Peyer's patch (tissue), 4 donors: ENCODE measurements at places on chromosomes 7 and 10.

DNA sequence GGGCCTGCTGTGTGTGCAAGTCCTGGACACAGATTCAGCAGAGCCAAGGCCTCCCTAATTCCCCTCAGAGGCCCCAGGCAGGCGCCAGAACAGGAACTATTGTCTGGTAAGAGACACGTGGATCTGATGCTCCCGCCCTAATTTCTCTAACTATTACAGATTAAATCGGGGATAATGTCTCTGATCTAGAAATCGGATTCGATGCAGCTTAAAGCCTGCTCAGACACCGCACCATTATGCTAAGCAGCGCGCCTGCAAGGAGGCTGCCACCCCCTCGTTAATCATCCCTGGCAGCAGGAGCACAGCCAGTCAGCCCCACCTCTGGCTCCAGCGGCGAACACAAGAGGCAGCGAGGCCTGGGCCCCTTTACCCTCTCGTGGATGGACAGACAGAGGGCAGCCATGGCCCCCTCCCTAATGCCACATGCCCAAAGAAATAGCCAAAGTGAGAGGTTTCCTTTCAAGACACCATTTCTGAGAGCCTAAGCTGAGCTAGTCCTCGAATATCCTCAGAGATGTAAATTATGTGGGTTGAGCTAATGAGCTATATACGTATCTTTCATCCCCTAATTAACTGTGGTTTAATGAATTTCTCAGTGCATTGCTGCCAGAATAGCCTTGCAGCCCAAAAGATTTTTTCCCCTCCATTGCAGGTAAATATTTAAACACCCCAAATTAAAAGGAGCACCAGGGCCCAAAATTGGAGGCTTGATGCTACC, 122.1 kb downstream of the GRID1 start:
- no peaks in the 10 kb centered on the region for H3K36me3 ChIP-seq
- no peak for DNase-seq
- H3K4me3 ChIP-seq: no peak overlapping the region
- H3K4me1 ChIP-seq: no peaks in the 10 kb centered on the region
- H3K27me3 ChIP-seq: no peaks in the 10 kb centered on the region

DNA sequence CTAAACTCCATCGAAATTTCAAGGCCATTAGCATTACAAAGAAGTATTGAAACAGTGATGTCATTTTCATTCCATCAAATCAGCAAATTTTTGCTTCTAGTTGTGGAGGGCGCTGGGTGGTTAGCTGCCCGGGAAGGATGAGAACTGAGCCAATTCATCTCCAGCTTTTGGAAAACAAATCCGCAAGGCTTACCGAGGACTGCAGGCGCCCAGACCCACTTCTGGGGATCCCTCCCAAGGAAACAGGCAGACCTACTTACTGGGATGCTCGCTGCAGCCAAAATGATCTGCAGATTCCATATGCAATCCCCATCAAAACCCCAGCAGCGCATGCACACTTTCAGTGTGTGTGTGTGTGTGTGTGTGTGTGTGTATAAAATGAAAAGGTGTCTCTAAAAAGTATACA, 19.2 kb downstream of the TNRC18 start:
- no peaks in the 10 kb centered on the region for H3K36me3 ChIP-seq
- H3K4me3 ChIP-seq: no peak overlapping the region
- no peak for DNase-seq
- H3K27ac ChIP-seq: no peak overlapping the region
- H3K27me3 ChIP-seq: no peaks in the 10 kb centered on the region

GRCh38 chr10:109820620-109821405, 102.5 kb downstream of the XPNPEP1 start:
- no peaks in the 10 kb centered on the region for H3K36me3 ChIP-seq
- H3K4me3 ChIP-seq: no peak overlapping the region
- no peaks in the 10 kb centered on the region for H3K27me3 ChIP-seq

GRCh38 chr7:50330254-50330653, 25.7 kb downstream of the IKZF1 start:
- H3K27ac ChIP-seq: peak overlapping the region; percentile 82
- H3K4me3 ChIP-seq: no peak overlapping the region
- H3K4me1 ChIP-seq: peaks cover 5% of the 10 kb centered on the region

GRCh38 chr10:7121154-7121797, 289.6 kb downstream of the SFMBT2 start:
- DNase-seq: peak; percentile 48
- H3K27ac ChIP-seq: no peak overlapping the region
- H3K4me1 ChIP-seq: no peaks in the 10 kb centered on the region
- no peaks in the 10 kb centered on the region for H3K36me3 ChIP-seq

DNA sequence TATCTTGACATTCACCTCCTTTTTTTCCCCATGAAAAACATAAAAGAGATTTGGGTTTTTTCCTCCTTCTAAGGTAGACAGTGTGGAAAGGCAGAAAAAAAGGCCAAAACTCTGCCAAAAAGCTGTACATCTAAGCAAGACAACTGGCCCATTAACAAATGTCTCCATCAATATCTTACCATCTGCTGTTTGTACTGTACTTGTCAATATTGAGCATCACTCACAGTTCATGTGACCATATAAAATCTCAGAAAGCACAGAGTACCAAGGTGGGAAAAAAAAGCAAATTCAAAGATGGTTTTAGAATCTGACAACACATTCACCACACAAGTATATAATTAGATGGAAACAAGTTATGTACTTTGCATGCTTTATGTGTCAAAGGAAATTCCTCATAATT, 52.6 kb downstream of the CACNA2D1 start:
- H3K27me3 ChIP-seq: no peaks in the 10 kb centered on the region
- H3K27ac ChIP-seq: no peak overlapping the region

GRCh38 chr7:151308791-151309190, 32.8 kb upstream of the NUB1 start:
- H3K27me3 ChIP-seq: no peaks in the 10 kb centered on the region
- no peak overlapping the region for H3K27ac ChIP-seq
- DNase-seq: no peak
- H3K4me1 ChIP-seq: peaks cover under 1% of the 10 kb centered on the region

DNA sequence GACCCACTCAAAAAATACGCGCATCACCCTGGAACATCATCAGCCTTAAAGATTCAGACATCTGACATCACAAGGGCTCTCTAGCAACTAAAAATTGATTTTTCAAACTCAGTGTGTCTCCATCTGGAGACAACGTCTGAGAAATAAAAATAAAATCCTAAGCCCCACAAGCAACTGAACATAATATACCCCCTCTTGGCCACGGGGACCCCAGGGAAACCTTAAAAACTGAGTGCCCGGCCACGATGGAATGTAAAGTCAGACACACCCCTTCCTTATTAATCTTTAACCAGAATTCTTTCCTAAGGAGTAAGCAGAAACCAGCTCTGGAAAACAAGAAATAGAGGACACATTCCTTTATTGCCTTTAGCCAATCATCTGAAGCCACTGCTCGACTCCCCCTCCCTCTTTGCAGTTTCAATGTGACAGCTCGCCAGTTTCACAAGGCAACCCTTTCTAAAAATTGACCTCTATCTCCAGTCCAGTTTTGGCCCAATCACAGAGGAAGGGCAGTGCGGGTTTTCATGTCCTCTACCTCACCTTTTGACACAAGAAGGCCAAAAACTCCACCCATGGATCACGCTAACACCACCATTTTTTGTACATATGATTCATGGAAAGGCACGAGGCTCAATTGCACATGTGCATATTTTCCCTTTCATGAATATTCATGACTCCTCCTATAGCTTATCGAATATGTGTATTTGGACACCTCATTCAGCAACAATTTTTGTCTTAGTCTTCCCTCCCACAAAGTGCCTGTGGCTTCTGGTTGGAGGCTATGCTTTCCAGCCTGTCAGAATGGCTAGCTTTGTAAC, 24.2 kb downstream of the IFIT3 start:
- H3K36me3 ChIP-seq: no peaks in the 10 kb centered on the region
- no peak for DNase-seq
- peak overlapping the region; percentile 80 for H3K27ac ChIP-seq

DNA sequence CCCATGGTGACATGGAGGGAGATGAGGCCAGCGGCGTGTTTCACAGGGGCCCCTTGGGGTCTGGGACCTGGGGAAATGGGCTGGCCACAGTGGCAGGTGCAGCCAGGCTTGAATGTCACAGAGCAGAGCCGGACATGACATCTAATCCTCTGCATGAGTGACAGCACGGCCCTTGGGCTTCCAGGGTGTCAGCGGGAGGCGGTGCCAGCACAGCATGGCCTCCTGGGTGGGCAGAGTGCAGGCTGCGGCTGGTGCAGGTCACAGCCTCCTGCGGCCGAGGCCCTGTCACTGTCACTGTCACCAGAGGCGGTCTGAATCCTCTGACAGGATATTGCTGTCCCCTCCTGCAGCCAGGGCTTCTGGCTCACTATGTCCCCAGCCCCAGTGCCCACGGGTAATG, 18.2 kb downstream of the BHLHA15 start:
- no peak overlapping the region for H3K4me3 ChIP-seq
- H3K27ac ChIP-seq: no peak overlapping the region
- H3K4me1 ChIP-seq: no peaks in the 10 kb centered on the region

- no peak overlapping the region for H3K4me3 ChIP-seq
- no peaks in the 10 kb centered on the region for H3K4me1 ChIP-seq
- no peaks in the 10 kb centered on the region for H3K27me3 ChIP-seq
Observed at GRCh38 chr7:47326220-47326619, 255.7 kb downstream of the TNS3 start.

DNA sequence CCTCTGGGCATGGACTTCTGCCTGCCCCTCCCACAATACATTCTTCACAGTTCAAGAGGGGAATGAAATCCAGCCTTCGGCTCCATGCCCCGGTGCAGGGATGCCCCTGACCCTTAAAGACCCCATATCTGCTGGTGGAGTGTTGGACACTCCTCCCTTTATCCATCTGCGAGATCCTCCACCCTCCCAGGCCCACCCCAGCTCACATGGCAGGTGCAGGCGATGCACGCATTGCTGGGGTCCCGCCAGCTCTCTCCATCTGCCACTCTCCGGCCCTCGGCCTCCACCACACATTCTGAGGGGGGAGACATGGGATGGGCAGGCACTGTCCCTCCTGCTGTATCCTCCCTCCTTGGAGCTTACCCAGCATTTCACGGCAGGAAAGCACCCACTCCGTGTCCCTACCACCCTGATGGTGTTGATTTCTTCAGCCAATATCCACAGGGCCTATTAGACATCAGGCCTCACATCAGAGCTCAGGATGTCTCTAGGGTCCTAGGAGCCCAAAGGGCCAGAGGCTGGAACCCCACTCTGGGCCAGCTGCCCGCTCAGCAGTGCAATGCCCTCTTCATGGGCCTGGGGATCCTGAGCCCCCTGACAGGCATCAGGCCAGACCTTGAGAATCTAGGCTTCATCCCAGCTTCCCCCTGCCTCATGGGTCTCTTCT, 18.3 kb downstream of the ATP6V1F start:
- no peak for DNase-seq
- no peaks in the 10 kb centered on the region for H3K27me3 ChIP-seq
- no peak overlapping the region for H3K27ac ChIP-seq
- H3K4me3 ChIP-seq: no peak overlapping the region

GRCh38 chr10:29301359-29301910, 12.6 kb downstream of the LYZL1 start:
- no peak for DNase-seq
- H3K4me1 ChIP-seq: peaks cover 6% of the 10 kb centered on the region
- no peak overlapping the region for H3K4me3 ChIP-seq
- no peaks in the 10 kb centered on the region for H3K27me3 ChIP-seq

GRCh38 chr7:155991470-155991869, 179.2 kb upstream of the SHH start:
- no peaks in the 10 kb centered on the region for H3K27me3 ChIP-seq
- H3K4me3 ChIP-seq: no peak overlapping the region
- no peaks in the 10 kb centered on the region for H3K4me1 ChIP-seq
- no peak for DNase-seq
- no peaks in the 10 kb centered on the region for H3K36me3 ChIP-seq
- no peak overlapping the region for H3K27ac ChIP-seq

DNA sequence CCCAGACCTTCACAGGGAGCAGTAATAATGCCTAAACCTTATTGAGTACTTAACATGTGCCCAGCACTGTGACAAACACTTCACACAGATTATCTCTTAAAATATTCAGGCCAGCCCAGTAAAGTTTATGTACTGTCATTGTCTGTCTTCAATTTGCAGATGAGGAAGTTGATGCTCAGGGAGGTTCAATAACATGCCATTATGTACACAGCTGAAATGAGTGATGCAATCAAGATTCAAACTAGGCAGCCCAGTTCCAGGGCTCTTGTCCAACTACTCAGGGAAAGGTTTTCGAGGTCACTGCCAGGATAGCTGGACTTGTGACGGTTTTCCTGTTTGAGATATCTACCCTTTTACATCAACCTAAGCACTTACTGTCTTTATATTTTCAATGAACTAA, 56.1 kb downstream of the AUTS2 start:
- H3K36me3 ChIP-seq: no peaks in the 10 kb centered on the region
- no peak overlapping the region for H3K4me3 ChIP-seq
- no peaks in the 10 kb centered on the region for H3K4me1 ChIP-seq

DNA sequence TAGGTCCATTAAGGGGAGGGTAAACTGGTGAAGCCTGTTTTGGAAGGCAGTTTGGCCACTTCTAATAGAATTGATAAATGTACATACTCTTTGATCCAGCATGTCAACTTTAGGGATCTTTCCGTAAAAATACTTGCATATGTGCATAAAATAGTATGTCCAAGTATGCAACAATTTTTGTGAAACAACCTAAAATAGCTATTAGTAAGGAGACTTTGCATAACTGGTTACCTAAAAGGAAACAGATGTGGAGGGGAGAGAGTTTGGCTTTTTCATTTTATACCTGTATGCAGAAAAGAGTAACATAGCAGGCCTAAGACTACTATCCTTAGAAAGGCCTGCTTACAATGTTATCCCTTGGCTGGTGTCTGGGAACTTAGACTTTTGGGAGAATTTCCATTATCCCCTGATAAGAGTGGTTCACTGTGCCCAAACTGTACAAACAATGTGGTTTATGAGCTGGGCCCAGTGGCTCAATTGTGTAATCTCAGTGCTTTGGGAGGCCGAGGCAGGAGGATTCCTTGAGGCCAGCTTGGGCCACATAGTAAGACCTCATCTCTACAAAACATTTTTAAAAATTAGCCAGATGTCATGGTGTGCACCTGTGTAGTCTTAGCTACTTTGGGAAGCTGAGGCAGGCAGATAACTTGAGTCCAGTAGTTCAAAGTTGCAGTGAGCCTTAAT, 21.3 kb downstream of the PTPN12 start:
- no peaks in the 10 kb centered on the region for H3K27me3 ChIP-seq
- no peak overlapping the region for H3K4me3 ChIP-seq
- H3K36me3 ChIP-seq: no peaks in the 10 kb centered on the region
- H3K27ac ChIP-seq: no peak overlapping the region
- DNase-seq: no peak

GRCh38 chr7:19351341-19352304, 206.4 kb upstream of the FERD3L start:
- no peak overlapping the region for H3K27ac ChIP-seq
- no peak for DNase-seq
- H3K36me3 ChIP-seq: no peaks in the 10 kb centered on the region
- no peaks in the 10 kb centered on the region for H3K27me3 ChIP-seq
- H3K4me3 ChIP-seq: no peak overlapping the region
- no peaks in the 10 kb centered on the region for H3K4me1 ChIP-seq
